Activated T-helper 1 cell treated with anti-CD3 and anti-CD28 coated beads, Interleukin-12 subunit alpha, Interleukin-12 subunit beta, Interleukin-2, Interleukin-4 antibody, amounts not matched to agents 30 ng/mL and 10 ng/mL and 1 ng/mL, durations not matched to agents 14 hours and 24 hours and 36 hours (primary cell): ENCODE measurements at places on chromosomes 13 and 19. TPM values are rescaled to one million over a fixed set of nuclear protein-coding genes. Genes with fewer than 3 reads are reported as not detected.

- no peak overlapping the region for H3K4me3 ChIP-seq
- no peak for DNase-seq
- no peak overlapping the region for H3K27ac ChIP-seq
- H3K27me3 ChIP-seq, result peaks cover 2% of the 10 kb centered on the region
- no peaks in the 10 kb centered on the region for H3K4me1 ChIP-seq
- no peaks in the 10 kb centered on the region for H3K36me3 ChIP-seq
These were observed 173.9 kb upstream of the UBL3 start for GRCh38 chr13:30024125-30024865.

DNA sequence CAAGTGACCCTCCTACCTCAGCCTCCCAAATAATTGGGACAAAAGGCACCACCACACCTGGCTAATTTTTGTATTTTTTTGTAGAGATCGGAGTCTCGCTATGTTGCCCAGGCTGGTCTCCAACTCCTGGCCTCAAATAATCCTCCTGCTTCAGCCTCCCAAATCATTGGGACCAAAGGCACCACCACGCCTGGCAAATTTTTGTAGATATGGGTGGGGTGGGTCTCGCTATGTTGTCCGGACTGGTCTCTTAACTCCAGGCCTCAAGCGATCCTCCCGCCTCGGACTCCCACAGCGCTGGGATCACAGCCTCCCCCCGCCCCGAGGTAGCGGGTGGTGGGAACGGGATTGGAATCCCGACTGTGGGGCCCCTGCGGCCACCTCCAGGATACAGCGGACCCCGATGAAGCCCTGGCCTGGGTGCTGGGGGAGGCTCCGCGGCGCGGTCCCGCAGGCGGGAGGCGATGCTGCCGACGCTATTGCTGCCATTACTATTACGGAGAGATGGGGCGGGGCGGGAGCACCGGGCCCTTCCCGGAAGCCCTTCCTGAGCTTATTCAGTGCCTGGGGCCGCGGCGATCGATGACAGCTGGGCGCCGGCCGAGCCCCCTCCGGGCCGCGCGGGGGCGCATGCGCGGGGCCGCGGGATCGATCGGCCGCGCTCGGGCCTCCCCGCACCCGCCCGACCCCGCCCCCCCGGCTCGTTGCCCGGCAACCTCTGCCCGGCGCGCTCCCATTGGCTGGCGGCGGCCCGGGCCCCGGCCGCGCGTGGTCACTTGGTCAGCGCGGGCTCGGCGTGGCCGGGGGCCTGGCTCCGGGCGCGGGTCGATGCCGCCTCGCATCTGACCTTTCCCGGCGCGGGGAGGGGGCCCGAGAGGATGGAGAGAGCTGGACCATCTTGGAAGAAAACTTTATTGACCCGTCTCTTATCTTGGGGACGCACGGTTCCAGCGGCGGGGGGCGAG is 27.9 kb upstream of the ONECUT3 start:
- peak; percentile 26 for DNase-seq
- H3K36me3 ChIP-seq, result no peaks in the 10 kb centered on the region
- peak overlapping the region; percentile 59 for H3K4me3 ChIP-seq
- peaks cover 34% of the 10 kb centered on the region for H3K27me3 ChIP-seq
- H3K27ac ChIP-seq, result no peak overlapping the region

GRCh38 chr13:85974608-85975366 is 175.6 kb upstream of the SLITRK6 start:
- no peaks in the 10 kb centered on the region for H3K27me3 ChIP-seq
- H3K36me3 ChIP-seq, result no peaks in the 10 kb centered on the region
- no peak overlapping the region for H3K4me3 ChIP-seq
- H3K27ac ChIP-seq, result no peak overlapping the region
- DNase-seq, result no peak

- no peaks in the 10 kb centered on the region for H3K36me3 ChIP-seq
- H3K27me3 ChIP-seq, result no peaks in the 10 kb centered on the region
- no peak for DNase-seq
- H3K4me3 ChIP-seq, result no peak overlapping the region
These were observed 21.2 kb downstream of the ARHGAP35 start for GRCh38 chr19:46882034-46882433.

GRCh38 chr13:38641164-38641948 is 45.5 kb upstream of the FREM2 start:
- H3K27me3 ChIP-seq, result no peaks in the 10 kb centered on the region
- H3K27ac ChIP-seq, result no peak overlapping the region
- no peak overlapping the region for H3K4me3 ChIP-seq
- DNase-seq, result no peak

DNA sequence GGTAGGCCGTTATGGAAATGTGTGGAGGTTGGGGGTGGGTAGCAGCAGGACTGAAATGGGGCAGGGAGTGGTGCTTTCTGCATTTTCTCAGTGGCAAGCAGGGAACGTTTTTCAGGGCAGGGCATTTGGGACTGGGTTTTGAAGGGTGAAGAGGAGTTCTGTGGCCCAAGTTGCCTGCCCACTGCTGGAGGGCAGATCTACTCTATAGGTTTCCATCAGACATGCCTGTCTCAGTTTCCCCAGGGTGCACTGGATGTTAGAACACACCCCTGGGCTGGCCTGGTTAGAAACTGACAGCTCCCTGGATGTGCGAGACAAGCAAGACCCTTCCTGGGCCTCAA is 870 bp upstream of the GRIN3B start:
- no peak for DNase-seq
- H3K27ac ChIP-seq, result no peak overlapping the region
- H3K27me3 ChIP-seq, result peaks cover 38% of the 10 kb centered on the region
- peak overlapping the region; percentile 47 for H3K4me3 ChIP-seq
- H3K4me1 ChIP-seq, result peaks cover 5% of the 10 kb centered on the region

DNA sequence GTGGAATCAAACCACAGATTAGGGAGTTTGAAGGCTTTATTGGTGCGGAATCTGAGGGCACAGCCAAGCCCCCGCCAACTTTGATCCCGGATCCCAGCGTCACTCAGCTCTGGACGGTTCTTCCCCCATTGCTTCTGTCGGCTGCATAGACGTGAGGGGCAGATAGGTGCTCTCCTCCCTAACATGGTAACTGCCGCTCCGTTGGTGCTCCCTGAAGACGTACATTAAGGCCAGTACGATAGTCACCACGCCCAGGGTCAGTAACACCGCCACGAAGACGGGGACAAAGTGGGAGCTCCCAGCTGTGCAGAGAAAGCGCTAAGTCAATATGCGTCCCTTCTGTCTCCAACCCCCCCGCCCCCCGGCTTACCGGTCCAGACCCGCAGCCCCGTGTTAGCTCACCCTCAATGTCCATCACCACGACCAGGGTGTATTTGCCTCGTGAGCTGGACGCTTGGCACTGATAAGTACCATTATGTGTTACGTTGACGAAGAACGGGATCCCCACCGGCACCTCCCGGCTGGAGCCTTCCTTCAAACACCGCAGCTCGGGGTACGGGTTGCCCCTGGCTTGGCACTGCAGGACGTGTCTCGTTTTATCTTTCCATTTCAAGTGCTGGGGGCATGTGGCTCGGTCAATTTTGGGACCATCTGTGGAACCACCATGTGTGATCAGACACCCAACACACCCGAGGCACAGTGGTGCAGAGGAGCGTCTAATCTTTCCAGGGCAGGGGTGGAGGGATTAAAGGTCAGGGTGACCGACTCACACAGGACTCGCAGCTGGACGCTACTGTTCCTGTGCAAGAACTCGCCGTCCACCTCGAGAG is 644 bp upstream of the RAVER1 start:
- no peak for DNase-seq
- H3K27me3 ChIP-seq, result no peaks in the 10 kb centered on the region
- peak overlapping the region; percentile 95 for H3K27ac ChIP-seq
- peaks cover 20% of the 10 kb centered on the region for H3K36me3 ChIP-seq

DNA sequence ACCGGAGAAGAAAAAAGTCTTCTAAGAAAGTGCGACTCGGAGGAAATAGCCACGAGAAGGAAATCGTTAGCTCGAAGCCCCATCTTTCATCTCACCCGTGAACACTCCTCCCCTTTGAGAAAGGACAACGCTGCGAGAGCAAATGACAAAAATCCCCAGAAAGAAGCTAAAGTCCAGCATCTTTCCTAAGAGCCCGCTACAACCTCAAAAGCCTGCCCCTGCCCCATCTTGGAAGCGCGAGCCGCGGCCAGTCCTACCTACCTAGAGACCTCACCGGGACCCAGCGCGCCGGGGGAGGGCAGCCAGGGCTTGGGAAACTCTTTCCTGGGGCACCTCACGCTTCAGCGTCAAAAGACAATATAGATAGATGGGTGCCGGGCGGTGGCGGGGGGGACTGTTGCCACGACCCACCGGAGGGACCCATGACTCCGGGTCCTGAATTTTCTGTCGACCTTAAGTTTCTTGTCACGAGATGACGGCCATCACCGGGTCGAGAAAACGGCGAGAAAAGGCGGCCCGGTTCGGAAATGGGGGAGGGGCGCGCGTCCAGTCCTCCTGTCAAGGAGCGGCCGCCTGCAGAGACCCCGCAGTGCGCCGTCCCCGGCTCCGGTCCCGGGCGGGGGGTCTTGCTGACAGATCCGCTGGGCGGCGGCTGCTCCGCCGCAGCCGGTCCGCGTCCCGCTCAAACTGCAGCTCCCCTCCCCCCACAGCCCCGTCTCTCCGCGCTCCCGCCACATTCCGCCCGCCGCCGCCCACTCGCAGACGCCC is 65.9 kb downstream of the KCNRG start:
- peak overlapping the region; percentile 97 for H3K4me3 ChIP-seq
- peak overlapping the region; percentile 100 for H3K27ac ChIP-seq
- H3K36me3 ChIP-seq, result peaks cover 26% of the 10 kb centered on the region
- H3K27me3 ChIP-seq, result no peaks in the 10 kb centered on the region
- peaks cover 48% of the 10 kb centered on the region for H3K4me1 ChIP-seq
- DNase-seq, result peak; percentile 42

GRCh38 chr19:18261474-18261873 is 12.8 kb downstream of the IQCN start:
- peaks cover 4% of the 10 kb centered on the region for H3K4me1 ChIP-seq
- H3K27me3 ChIP-seq, result no peaks in the 10 kb centered on the region
- DNase-seq, result no peak
- peaks cover 2% of the 10 kb centered on the region for H3K36me3 ChIP-seq
- no peak overlapping the region for H3K4me3 ChIP-seq

DNA sequence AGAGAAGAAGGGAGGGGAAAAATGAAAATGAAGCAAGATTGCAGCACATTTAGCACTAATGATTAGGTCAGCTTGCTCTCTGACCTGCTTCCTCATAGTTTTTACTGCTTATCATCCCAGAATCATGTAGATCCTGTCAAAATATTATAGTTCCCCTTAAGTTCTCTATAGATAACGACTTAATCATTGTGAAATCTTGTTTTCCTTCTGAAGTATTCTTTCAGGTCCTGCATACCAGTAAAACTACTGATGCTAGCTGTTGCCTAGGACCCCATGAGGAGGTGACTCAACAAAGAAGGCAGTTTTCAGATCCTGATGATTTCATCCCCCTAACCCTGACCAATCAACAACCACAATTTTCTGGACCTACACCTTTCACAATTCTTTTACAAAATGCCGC is 1131.7 kb downstream of the SLITRK5 start:
- H3K36me3 ChIP-seq, result no peaks in the 10 kb centered on the region
- DNase-seq, result no peak
- no peak overlapping the region for H3K4me3 ChIP-seq
- no peaks in the 10 kb centered on the region for H3K4me1 ChIP-seq

DNA sequence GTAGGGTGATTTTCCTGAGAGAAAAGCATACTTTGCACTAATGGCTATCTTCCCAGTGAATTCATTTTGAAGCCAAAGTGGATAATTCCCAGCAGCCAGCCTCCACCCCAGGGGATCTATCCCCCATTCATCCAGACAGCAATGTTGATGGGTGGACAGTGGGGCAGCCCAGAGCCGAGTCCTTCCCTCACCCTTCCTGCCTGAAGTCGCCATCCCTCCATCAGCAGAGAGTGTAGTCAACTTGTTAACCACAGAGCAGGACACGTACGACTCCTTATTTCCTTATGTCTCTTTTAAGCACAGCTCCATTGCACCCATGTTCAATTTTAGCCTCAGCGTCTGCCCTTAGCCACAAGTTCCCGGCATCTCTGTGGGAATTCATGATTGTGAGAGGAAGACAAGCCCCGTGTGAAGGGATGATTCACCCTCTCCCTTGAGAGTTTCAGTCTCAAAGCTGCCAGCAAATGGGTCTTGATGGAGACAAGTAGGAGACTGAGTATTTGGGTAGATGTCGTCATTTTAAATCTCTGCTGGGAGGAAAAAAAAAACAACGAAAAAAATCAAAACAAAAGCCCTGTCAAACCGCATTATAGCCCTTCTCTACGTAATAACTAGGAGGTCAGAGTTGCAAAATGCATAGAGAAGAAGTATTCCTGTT is 58.3 kb upstream of the MEDAG start:
- peaks cover 12% of the 10 kb centered on the region for H3K27me3 ChIP-seq
- H3K27ac ChIP-seq, result no peak overlapping the region
- H3K4me3 ChIP-seq, result no peak overlapping the region
- H3K4me1 ChIP-seq, result peaks cover 15% of the 10 kb centered on the region
- H3K36me3 ChIP-seq, result no peaks in the 10 kb centered on the region

DNA sequence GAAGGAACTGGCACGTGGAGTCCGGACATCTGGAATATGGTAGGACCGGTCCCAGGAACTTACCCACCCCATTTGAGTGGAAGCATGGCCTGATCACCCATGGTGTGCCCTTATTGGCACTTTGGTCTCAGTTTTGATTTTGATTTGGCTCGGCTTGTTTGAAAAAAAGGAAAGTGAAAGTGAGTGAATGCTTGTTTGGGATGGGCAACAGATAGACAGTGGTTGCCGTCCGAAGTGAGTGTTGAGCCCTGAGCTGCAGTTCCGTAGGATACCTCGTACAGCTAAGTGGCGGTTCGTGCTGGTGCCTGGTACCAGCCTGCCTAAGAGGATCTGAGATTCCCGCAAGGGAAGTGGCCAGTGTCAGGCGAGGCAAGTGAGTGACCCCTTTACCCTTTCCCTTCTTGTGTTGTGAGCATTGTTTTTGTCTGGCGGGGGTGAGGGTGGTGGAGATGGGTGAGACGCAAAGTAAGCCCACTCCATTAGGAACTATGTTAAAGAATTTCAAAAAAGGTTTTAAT is 605.8 kb downstream of the UQCRFS1 start:
- no peak overlapping the region for H3K4me3 ChIP-seq
- DNase-seq, result no peak
- H3K4me1 ChIP-seq, result no peaks in the 10 kb centered on the region
- H3K27ac ChIP-seq, result no peak overlapping the region
- no peaks in the 10 kb centered on the region for H3K27me3 ChIP-seq

DNA sequence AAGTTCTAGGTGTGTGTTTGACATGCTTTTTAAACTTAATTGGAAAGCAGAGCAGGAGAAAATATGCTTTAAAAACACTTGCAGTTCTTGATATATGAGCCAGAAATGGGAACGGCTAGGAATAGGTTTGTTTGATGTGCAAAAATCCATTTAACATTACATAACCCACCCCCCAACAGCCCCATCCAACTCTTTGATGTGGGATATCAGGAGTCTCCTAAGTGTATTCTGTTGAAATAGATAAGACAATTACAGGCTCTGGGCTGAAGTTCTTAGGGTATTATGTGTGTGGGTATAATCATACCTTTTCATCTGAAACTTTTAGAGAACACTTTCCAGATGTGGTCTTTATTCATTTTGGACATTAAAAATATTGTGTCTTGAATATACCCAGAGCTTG is 240.4 kb upstream of the CSNK1A1L start:
- no peaks in the 10 kb centered on the region for H3K27me3 ChIP-seq
- DNase-seq, result no peak
- no peaks in the 10 kb centered on the region for H3K4me1 ChIP-seq
- no peak overlapping the region for H3K27ac ChIP-seq
- H3K36me3 ChIP-seq, result no peaks in the 10 kb centered on the region
- H3K4me3 ChIP-seq, result no peak overlapping the region

Gene TYROBP
- not detected in 2 replicates for total RNA-seq

Gene IGFLR1
- 105 and 106 TPM in 2 replicates for total RNA-seq

Gene PRMT1
- total RNA-seq, result 450 and 462 TPM in 2 replicates

Gene RGCC
- total RNA-seq, result 135 and 139 TPM in 2 replicates

Gene SMIM24
- total RNA-seq, result not detected in 2 replicates
